ENCODE measurements at places on chromosomes 4 and X.

GRCh38 chrX:68571610-68572311, 72.9 kb downstream of the YIPF6 start:
- DNase-seq = no peak

- peak; percentile 61 for DNase-seq
Measured at GRCh38 chrX:129522184-129523078, 859 bp downstream of the SMARCA1 start.

GRCh38 chr4:23877758-23878229, 12.1 kb downstream of the PPARGC1A start:
- DNase-seq = no peak

- no peak for DNase-seq
Measured at GRCh38 chrX:28585767-28586166, 1.5 kb upstream of the IL1RAPL1 start.

GRCh38 chr4:150782921-150783320, 201.0 kb downstream of the MAB21L2 start:
- no peak for DNase-seq

DNA sequence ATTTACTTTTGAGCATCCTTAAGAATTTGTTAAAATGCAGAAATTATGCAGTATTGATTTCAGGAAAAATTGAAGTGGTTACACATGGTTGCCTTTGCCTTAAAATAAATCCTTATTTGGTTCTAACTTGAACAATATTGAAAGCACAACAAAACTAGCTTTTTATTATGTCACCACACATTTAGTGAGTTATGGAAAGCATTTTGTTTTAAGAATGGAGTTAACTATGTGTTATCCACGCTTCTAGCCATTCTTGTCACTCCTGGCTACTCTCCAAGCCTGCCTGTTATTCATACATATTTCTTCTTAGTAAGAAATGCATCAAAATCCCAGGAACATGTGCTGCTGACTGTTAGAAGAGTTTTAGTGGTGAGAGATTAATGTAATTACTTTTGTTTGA, 73.9 kb downstream of the FAT4 start:
- DNase-seq = no peak

GRCh38 chrX:153646620-153647373, at the start of gene DUSP9:
Gene DUSP9 (plus strand): TSS chrX:153647203. CDS start chrX:153647954, 751 bp downstream.
- DNase-seq = peak; percentile 49

DNA sequence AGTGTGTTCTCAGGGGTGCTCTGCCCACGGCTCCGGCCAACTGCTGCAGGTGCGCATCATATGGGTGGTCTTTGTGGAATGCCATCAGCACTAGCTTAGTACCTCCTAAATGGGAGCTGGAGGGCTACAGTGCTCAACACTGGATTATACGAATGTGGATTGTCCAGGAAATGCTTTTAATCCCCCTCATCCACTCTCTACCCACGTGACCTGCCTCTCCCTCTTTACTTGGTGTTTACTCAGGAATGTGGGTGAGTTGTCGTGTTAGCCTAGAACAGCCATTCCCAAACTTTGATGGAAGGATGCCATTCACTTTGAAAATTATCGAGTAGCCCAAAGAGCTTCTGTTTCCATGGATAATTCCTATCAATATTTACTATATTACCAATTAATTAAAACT, 150.8 kb downstream of the PTTG2 start:
- no peak for DNase-seq

GRCh38 chrX:16649858-16650257, at the start of gene S100G:
Gene S100G (plus strand): TSS chrX:16650158. CDS start chrX:16651007, 849 bp downstream.
- DNase-seq = no peak

GRCh38 chr4:24588216-24588954, 4.0 kb upstream of the DHX15 start:
- DNase-seq = no peak

- no peak for DNase-seq
Measured at GRCh38 chr4:94345969-94346368, 3.3 kb upstream of the HPGDS start.

- no peak for DNase-seq
Measured at GRCh38 chr4:26789208-26789607, 71.4 kb upstream of the STIM2 start.

DNA sequence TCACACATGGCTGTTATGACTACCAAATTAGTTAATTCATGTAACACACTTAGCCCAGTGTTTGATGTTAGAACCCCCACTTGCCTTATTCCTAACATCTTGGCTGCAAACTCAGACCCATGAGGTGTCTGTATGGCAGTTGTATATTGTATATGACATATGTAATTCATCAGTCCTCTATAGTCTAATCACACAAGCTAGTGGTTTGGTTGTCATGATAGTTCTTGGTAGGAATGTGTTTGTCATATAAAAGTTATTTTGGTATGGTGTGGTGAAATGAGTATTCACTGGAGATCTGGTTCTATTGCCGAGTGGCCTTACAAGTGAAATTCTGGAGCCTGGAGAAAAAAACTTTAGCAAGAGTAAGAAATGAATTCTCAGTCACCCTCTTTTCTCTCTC, 149.2 kb downstream of the AWAT2 start:
- DNase-seq = no peak

DNA sequence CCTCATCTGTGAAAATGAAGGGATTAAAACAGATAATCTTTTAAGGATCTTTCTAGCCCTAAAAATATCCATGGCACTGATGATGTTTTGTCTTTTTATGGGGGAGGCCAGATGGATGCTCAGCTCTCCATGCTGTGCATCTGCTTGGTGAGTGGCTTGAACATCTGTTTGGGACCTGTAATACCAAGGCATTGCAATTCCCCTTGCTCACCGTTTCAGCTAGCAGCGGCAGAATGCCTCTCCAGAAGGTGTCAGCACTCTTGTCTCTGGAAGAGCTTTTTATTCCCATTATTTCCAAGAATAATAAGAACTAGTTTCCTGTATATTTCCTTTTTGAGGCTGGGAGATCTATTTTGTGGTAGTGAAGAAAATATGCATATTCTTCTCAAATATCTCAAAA, 151.9 kb upstream of the ANK2 start:
- DNase-seq = peak; percentile 22
